ENCODE measurements at places on chromosomes 13 and 19.

- DNase-seq = peak; percentile 74
Measured at GRCh38 chr19:17766543-17767131, 15.4 kb downstream of the FCHO1 start.

GRCh38 chr19:44719262-44719701 is 20.3 kb downstream of the CEACAM16 start:
- DNase-seq = no peak

DNA sequence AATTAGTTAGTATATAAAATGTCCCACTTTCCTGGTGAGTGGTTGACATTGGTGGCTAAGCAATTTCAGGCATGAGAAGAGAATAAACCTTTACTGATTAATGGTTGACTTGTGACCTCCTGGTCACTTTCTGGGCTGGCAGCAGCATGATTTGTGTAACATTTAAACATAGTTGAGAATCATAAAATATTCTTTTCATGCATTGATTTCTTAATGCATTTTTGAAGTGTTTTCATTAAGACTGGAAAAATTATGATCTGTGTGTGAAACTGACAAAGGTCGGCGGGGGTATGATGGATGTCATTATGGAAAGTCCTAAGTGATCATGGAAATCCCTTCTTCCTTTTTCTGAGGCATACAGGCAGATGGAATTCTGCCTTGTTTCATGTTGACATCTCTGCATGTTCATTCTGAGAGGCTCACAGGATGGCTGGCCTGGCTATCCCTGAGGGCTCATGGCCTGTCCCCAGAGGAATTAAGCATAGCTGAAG is 98.7 kb upstream of the RNF113B start:
- DNase-seq = peak; percentile 58

DNA sequence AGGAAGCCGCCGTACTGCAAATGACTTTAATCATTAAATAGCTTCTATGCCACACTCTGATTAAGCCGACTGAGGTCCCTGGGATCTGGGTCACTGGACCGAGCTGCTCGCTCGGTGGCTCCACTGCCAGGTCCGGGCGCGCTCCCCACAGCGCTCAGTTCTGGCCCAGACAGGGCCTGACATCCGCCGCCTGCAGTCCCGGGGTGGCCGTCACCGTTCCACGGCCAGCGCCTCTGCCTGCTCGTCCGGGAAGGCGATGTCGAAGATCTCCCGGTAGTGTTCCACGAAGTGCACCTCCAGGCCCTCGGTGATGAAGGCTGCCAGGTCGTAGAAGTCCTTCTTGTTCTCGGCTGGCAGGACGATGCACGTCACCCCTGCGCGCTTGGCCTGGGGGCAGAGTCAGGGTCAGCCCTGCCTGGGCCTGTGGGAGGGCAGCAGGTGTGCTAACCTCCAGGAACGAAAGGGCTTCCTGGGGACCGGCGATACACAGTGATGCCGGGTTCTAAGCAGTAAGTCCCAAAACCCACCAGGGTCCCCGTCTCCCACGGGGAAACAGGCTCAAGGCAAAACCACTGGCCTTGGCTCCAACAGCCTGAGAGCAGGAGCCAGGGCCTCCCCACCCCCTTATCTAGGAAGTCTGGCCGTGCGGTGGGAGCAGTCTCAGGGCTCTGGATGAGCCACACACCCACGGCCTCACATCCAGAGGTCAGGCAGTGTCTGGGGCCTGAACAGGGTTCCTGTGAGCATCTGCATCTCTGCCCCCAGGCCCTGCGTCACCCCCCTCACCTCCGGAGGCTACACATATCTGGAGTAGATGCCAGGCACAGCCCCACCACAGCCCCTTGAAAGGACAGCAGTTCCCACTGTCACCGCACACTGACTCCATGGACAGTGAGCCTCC is 2.0 kb downstream of the RPL36 start:
- peak; percentile 28 for DNase-seq

DNA sequence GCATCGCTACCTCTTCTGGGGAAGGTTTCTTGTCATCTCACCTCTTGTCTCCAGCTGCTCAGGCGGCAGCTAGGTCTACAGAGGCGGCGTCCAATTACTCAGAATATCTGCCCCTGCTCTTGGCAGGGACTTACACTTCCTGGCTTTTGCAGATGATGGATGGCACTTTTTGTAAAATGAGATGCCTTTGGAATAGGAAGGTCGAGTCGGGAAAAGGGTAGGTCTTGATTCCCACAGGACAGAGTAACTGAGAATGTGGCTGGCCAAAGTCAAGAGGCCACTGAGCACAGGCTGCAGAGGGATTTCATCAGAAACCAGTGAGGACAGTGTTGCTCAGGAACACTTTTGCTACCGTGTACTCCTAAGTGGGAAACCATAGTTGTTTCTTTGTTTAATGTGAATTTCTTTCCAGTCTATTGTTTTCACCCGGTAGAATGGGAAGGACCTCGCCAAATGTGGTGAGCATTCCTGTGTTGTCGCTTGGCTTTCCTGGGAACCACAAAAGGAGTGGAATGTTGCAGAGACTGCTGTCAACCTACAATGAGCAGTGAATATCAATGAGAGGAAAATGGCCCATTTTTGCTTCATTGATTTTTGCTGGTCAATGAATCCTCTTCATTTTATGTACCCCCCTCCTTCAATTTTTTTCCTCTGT is 383.7 kb downstream of the HS6ST3 start:
- peak; percentile 4 for DNase-seq

DNA sequence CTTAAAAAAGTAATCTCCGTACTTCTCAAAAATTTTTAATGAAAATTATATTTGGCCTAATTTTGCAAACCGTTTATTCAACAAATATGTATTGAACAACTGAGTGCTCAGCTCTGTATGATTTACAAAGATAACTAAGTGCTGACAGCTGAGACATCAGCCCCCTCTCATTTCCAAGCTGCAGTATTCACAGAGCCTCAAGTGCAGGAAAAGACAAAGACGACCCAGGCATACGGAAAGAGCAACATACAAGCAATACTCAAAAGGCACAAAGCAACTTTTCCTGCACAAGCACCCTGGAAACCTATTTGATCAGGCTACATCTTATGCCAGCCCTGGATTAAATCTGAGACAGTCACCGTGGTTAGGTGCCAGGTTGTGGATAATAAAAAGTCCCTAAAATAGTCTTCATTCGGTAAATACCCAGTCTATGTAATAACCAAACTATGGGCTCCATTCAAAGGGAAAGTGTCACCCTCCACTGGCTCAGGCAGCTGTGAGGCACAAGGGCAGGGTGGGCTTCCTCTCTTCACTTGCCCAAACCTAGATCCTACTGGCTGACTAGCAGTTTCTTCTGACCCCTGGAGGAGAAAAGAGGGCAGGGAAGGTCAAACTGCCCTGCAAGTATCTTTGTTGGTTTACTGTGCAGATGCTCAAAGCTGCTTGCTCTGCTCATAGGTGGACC is 65.5 kb downstream of the TBC1D4 start:
- peak; percentile 36 for DNase-seq

- DNase-seq = no peak
Measured at GRCh38 chr13:40221460-40222201, 444.8 kb downstream of the FOXO1 start.

Measured in retina (tissue), 1 donor.